ENCODE measurements at places on chromosomes 4 and X.

DNA sequence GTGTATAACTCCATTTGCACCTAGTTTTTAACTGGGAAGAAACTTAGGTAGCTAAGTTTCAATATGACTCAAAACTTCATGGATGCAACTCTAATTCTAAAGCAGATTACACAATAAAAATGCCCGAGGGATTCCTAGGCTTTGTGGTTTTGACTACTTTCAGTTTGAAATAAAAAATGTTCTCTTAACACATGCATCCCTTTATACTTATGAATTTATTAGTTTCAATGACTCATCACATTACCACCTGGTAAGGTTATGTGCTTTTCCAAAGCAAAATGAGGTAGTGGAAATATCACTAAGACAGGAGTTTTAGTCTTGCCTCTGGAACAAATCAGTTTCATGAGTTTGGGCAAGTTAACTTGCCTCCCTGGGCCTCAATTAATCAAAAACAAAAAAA lies 125.5 kb downstream of the OPHN1 start:
- no peak for DNase-seq

DNA sequence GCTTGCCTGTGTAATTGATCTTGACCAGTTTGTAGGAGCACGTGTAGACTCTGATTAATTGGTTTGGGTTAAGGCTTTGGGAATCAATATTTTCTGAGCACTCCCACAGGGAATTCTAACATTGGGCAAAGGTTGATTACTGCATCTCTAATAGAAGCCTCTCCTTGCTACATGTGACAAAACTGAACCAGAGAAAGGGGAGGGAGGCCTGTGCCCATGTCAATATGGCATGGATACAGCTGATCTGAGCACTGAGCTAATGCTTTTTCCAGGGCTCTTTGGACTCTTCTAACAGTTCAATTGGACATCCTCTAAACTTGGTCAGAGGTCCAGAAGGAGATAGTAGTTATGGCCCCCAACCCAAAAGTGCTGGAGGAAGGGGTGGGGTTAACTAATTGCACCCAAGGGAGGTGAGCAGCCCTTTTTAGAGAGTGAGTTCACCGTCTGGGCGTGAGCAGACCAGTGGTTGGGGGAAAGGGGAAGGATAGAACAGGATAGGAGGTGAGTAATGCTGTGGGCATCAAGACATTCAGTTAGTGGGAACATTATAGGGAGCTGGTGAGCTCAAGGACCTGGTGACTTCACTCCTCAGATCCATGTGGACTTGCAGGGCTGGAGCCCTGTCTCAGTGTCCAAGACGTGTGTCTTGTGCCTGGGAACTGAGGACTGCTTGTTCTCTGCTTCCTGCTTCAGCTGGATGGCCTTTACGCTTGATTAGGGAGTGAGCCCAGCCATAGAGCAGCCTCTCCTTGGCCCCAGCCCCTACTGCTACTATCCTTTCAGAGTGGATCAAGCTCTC lies 22.8 kb downstream of the MSN start:
- no peak for DNase-seq

- no peak for DNase-seq
Observed at GRCh38 chrX:42460706-42461105, 317.3 kb downstream of the PPP1R2C start.

DNA sequence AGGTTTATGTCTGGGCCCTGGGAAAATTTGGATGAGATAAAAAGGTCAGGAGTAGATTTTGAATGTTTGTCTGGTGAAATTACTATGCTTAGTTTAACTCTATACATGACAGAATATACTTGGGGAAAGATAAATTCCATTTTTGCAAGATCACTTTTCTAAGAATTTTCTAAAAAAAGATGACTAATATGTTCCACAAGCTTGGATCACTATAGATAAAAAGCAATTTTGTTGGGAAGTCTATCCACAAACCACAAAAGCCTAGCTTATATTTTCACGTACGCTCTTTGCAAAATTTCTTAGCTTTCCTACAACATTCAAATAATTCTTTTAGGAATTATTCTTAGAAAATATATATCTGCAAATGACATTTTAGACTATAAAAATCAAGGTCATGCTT lies 20.6 kb upstream of the COQ2 start:
- DNase-seq, result no peak

DNA sequence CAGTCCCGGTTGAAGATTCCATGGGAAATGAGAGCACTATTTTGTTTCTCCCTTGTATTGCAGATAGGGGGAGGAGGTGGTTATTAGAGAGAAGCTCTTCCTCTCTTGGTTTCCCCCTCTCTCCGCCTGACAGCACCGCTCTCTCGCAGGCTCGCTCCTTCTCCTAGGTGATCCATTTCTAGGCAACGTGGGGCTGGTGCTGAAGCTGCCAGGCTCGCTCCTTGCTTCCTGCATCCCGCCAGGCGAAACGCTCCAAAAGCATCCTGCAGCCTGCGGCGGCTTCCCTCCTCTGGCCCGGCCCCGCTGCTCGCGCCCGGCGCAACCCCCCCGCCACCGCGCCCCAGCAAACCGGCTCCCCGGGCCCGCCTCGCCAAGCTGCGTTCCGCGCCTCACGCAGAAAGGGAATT lies at the start of gene GRID2:
GRID2 (plus strand) TSS at position 346 of the 407 bp plus-strand sequence.
- DNase-seq, result no peak

GRCh38 chrX:48083212-48083611 lies 11.8 kb upstream of the ZNF630 start:
- DNase-seq, result no peak

- no peak for DNase-seq
Observed at GRCh38 chrX:39613482-39613995, 484.2 kb downstream of the BCOR start.

GRCh38 chr4:145058256-145058655 lies 39.7 kb downstream of the ANAPC10 start:
- DNase-seq, result no peak

DNA sequence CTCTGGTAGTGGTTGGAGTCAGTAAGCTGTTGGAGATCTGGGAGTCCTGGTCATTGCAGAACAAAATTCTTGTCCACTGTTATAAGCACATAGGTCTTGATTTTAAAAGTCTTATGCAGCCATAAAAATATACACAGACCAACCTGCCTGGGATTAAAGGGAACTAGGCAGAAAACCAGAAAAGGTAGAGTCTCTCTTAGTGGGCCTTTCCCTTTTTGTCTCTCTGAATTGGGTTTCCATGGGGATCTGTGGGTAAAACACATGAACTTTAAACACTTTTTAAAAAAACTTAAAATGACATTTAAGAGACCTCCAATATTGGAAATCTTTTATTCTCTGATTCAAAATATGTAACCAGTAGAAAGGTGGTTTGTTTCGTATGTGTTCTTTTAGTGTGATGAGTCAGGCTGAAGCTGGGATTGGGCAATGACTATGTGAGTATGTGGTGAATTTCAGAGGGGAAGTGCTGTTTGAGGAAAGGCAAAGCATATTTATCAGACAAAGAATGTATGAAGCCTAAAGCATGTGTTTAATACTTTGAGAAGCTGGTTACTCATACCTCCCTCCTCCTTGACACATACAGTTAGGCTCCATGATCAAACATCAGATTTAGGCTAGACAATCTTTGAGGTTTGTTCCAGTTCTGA lies 29.6 kb downstream of the SLC16A2 start:
- DNase-seq, result peak; percentile 45

- DNase-seq, result no peak
Observed at GRCh38 chr4:140363051-140363450, 10.4 kb upstream of the SCOC start.

GRCh38 chr4:112280386-112281056 lies 5.2 kb downstream of the TIFA start:
- DNase-seq, result no peak

- no peak for DNase-seq
Observed at GRCh38 chr4:2231082-2231481, 10.8 kb downstream of the HAUS3 start.

DNA sequence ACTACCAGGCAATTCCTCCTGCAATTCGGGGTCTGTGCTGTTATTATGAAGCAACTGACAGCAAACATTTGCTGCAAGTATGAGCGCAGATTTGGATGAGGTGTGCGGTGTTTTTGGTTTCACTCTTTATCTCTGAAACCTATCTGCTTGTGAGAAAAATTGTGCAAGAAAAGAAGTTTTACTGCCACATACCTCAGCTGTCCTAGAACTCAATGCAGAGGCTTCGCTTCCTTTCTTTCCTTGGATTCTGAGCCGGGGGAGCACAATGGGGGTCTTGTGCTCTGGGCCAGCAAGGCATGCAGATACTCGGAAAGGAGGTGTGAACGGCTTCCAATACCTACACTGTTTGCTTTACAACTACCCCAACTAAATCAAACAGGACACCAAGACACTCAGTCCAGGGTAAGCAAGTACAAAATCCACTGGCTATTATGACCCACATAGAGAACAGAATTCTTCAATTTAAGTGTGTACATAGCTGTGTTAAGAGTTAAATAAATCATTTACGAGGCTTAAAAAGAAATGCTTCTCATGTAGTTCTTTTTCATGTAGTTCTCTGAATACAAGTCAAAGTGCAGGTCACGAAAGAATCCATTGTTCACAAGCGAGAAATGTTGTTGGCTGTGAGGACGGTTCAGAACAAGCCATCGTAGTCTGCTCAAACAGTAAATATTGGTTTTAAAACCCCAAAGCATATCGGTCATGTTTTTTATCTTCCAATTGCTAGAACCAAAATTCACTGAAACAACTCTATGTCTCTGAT lies 1.1 kb downstream of the SORBS2 start:
- DNase-seq, result no peak

DNA sequence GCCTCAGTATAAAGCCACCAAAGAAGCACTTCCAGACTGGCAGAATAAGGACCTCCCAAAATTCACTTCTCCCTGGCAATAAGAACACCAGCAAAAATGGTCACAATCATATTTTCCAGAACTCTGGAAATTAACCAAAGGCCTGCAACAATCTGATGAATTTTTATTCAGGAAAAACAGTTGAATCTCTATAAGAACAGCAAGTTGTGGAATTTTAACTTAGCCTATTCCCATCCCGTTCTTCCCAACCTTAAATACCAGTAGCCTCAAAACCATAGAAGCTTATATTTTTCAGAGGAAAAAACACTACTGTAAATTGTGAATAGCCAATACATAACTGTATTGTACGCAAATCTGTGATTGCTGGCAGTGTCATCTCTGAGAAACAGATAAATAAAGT lies 67.9 kb downstream of the COL25A1 start:
- no peak for DNase-seq

DNA sequence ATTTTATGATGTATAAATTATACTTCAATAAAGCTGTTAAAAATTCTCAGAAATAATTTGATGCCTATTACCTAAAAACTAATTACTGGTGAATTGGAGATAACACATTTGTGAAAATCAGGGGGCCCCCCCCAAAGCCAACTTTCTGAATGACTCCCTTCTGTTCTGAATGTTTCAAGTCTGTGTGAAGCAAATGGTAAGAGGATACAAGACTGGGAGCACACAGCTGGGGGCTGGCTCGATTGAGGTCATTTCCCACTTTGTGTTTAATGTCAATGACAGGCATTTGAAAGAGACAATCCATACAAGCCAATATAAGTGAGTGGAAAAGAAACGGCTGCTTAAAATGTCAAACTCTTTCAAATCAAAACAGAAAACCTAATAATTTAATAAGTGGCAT lies 155.8 kb downstream of the SH2D1A start:
- DNase-seq, result no peak
